ENCODE measurements at places on chromosomes 4 and X. TPM values are rescaled to one million over a fixed set of nuclear protein-coding genes. Genes with fewer than 3 reads are reported as not detected.

CENPI gene
- total RNA-seq = 16.1 TPM

ATP6AP2 gene
- 91.3 TPM for total RNA-seq

GUCY1B1 gene
- 3.9 TPM for total RNA-seq

SPIN2A gene
- total RNA-seq = 0.07 TPM

RPS6KA6 gene
- total RNA-seq = 3.8 TPM

KDR gene
- total RNA-seq = not detected

PDZD11 gene
- total RNA-seq = 52.3 TPM

PRSS12 gene
- total RNA-seq = 19.0 TPM

RHOH gene
- not detected for total RNA-seq

LDB2 gene
- not detected for total RNA-seq

NPY5R gene
- not detected for total RNA-seq

TMEM35A gene
- total RNA-seq = 0.51 TPM

GYG2 gene
- 0.05 TPM for total RNA-seq

CDX4 gene
- not detected for total RNA-seq

GPRIN3 gene
- not detected for total RNA-seq

GCNA gene
- 1.6 TPM for total RNA-seq

ANXA3 gene
- 125 TPM for total RNA-seq
